ENCODE measurements at places on chromosomes 3 and 15.

DNA sequence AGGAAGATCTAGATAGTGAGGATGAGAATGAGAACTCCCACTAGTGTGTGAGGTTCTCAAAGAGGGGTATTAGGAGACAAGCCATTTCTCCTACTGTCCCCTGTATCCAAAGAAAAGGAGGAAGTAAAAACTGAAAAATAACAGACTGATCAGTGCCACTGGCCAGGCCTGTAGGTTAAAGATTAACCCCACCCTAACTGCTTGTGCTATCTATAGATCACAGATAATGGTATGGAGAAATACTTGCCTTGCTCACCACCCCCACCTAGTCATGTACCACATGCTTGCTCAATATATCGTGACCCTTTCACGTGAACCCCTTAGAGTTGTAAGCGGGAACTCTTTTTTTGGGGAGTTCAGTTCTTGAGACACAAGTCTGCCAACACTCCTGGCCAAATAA lies 519.7 kb upstream of the FRG2C start:
- no peak for DNase-seq

DNA sequence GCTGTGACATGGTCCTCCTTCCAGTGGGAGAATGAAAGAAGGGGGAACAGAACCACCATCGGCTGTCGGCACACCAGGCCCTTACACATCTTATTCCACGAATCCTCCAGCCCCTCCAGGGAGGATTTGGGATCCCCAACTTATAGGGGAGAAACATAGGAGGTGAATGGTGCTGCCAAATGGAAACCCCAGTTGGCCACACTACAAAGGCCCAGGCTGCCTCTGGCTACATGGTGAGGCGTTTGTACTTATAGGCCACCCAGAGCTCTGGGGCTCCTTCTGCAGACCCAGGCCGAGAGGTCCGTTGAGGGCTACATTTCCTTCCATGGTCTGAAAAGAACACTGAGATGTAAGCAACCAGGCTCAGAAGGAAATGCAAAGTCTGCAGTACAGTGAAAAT lies 12.0 kb downstream of the AMOTL2 start:
- DNase-seq = no peak

- DNase-seq = no peak
Observed at GRCh38 chr3:20637729-20638128, 451.7 kb upstream of the SGO1 start.

DNA sequence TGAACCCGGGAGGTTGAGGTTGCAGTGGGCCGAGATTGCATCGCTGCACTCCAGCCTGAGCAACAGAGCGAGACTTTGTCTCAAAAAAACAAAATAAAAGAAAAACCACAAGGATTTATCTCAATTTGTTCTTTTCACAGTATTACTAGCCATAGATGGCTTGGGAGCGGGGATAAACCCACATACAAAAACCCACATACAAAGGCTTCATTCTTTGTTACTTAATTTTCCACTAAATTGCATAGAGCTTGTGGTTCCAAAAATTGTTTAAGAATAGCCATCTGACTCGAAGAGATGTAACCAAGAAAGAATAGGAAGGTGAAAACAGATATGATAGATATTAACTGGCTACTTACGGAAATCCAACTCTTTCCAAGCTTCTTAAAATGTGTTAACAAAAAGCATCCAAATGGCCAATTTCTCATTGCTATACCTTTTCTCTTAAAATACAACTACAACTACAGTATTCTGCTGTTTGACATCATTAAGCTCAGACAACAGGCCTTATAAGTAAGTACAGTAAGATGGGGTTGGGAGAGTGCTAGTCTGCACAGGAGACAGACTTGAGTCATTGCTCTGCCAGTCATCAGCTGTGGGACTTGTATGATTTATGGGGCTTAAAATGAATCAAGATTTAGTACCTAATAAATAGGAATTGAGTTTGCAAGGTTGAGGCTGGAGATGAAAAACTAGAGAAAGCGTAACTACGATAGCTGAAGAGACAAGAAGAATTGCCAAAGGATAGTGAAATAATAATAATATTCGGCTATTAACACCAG lies 96.6 kb upstream of the PLXND1 start:
- DNase-seq = no peak

DNA sequence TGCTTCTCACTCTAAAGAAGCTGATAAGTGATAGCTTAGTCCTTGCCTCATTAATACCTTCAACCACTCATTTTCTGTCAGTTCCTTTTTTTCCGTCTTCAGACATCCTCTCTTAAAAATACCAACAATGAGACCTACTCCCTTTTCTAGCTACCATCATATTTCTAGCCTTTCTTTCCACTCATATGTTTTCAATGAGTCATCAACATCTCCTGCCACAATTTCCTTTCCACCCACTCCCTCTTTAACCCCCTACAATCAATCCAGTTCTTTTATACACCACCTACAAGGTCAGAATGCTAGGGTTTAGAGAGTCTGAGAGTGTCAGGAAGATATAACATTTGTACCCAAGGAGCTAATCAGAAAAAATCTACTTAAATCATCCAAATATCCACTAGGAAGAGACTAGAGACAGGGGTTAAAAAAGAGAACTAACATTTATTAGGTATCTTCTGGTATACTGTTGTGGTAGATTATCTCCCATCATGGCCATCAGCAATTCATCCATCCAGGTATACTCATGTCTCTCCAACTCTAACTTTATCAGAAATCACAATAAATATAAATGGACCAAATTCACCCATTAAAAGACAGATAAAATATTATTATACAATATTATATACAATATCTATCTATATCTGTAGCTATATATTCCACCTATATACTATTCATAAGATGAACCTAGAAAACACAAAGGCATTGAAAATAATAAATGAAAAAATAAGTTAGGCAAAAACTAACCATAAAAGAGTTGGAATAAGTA lies 42.5 kb downstream of the MYLK start:
- no peak for DNase-seq

GRCh38 chr15:38202361-38202760 lies 50.3 kb upstream of the SPRED1 start:
- DNase-seq = no peak

GRCh38 chr3:87793337-87793877 lies 265.4 kb downstream of the CGGBP1 start:
- DNase-seq = no peak

DNA sequence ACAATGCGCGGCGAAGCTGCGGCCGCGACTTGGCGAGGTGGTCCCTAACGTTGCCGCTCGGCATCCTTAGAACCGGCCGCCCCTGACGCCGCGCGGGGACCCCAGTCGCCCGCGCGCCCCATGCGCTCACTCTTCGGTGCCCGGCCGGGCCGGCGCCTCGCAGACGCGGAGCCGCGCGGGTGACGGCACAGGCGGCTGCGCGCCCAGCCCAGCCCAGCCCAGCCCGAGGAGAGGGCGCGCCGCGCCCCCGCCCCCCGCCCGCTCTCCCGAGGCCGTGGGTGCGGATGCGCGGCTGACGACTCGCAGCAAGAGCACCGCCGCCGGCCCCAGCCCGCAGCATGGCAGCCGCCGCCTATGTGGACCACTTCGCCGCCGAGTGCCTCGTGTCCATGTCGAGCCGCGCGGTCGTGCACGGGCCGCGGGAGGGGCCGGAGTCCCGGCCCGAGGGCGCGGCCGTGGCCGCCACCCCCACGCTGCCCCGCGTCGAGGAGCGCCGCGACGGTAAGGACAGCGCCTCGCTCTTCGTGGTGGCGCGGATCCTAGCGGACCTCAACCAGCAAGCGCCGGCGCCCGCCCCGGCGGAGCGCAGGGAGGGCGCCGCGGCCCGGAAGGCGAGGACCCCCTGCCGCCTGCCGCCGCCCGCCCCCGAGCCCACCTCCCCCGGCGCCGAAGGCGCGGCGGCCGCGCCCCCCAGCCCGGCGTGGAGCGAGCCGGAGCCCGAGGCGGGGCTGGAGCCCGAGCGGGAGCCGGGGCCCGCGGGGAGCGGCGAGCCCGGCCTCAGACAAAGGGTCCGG lies 437 bp downstream of the KLF13 start:
- DNase-seq = peak; percentile 73

DNA sequence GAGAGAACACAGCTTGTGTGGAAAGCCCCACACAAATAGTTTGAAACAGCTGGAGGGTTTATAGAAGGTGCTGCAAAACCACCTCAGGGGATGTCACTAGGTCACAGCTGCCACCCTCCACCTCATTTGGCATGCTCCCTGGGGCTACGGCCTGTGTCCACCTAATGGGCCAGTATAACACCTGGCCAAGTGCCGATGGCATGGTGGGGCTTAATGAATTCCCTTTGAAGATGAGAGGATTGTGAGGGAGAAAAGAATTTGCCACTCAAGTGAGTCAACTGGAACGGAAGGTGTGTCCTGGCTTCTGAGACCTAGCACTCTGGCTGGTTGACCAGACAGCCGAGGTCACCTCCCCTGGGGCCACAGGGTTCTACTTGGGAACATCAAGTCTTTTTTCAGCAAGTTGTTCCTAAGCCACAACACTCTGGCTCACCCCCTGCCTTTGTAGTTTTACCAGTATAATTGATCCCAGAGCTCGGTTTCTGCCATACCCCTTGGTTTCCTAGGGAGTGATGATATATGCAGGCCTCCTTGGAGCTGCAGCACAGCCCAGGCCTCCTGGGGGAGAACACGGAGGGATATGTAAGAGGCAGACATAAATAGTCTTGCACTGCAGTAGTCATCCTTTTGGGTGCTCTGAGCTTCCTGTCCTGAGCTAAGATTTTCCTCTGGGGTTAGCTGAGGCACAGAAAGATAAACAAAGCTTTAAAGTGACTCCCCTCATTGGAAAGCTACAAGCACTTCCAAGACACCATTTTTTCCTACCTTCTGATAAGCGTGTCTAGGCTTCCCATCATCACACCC lies 178.2 kb upstream of the LPP start:
- no peak for DNase-seq

GRCh38 chr3:39138804-39139415 lies 14.5 kb downstream of the CSRNP1 start:
- DNase-seq = no peak

DNA sequence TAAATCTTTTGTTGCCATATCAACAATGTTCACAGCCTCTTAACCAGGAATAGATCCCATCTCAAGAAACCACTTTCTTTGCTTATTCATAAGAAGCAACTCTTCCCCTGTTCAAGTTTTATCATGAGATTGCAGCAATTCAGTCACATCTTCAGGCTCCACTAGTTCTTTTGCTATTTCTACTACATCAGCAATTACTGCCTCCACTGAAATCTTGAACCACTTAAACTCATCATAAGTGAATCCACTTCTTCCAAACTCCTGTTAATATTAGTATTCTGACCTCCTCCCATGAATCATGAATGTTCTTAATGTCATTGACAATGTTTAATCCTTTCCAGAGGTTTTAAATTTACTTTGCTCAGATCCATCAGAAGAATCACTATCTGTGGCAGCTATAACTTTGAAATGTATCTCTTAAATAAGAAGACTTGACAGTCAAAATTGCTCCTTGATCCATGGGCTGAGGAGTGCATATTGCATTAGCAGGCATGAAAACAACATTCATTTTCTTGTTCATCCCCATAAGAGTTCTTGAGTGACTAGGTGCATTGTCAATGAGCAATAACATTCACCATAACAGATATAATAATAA lies 205.9 kb downstream of the DTWD1 start:
- DNase-seq = no peak

DNA sequence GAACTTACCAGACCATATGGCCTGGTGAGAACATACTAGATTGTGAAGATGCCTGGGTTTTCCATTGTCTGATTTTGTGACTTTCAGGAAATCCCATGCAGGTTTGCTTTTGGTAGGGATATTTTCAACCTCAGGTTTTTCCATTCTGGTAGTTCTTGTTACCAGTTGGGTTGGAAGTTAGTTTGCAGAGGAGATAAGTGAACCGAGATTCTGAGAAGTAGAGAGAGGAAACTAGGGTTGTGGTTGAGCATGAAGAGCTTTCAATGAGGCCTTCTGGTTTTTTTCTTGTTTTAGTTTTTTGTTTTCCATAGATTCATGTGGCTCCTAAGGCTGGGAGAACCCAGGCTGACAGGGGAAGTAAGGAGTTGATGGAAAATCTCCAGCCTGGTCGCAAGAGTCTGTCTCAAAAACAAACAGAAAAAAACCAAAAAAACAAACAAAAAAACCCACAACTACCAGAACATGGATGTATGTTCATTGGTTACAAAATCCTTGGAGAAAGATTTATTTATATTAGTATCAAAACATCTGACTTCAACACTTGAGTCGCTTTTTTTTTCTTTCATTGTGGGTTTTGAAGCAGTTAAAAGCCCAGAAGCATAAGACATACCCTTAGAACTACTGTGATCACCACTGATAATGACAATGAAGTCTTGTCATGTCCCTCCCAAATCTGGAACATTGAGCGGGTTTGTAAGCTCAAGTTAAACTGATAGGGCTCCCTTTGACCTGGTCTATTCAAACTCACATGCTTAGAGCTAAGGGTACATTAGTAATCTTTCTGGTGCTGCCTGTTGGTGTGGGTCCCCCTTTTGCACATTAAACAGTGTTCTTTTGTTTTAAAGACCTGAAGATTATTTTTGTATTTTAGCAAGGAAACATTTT lies 3.2 kb downstream of the GPR171 start:
- no peak for DNase-seq

- no peak for DNase-seq
Observed at GRCh38 chr3:195073866-195074860, 196.8 kb downstream of the XXYLT1 start.

DNA sequence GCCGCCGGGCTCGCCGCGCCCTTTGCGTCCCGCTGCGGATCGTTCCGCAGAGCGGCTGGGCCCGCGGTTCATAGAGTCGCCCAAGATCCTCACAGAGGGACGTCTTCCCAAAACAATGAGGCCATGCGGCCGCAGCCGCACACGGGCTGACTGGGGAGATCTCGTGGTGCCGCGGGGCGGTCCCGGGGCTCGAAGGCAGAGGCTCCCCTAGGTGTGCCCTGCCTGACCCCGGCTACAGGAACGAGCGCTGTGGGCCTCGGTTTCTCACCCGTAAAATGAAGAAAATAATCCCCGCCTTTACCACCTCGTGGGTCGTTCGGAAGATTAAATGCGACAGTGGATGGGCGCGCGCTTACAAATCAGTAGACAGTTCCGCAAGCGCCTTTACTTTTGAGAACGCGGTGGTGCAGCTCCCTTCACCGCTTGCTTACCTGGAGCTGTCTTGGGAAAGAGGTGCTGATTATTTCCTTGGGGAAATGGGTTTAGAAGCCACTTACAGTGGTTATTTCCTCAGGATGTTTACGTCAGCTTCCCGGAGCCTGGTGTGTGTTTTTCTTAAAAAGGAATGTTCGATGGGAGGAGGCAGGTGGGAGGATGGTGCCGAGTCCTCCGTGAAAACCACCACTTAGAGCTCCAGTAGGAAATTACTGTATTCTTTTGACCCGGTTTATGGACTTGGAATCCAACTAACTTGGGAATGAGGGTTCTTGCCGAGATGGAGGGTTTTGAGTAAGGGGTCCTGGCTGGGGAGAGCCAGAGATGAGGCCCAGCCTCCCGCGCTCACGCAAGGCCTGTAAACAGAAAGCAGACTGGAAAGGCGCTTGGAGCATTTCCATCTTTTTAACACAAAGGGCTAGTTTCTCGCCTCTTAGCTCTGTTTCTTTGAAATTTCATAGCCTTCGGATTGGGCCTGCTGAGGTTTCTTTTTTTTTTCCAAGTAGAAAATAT lies 1.9 kb upstream of the MEX3B start:
- no peak for DNase-seq

- DNase-seq = no peak
Observed at GRCh38 chr3:101852983-101853840, 3.9 kb downstream of the NFKBIZ start.

- no peak for DNase-seq
Observed at GRCh38 chr15:89907289-89907688, 5.5 kb downstream of the ARPIN start.

- DNase-seq = no peak
Observed at GRCh38 chr3:187021748-187022402, 91.5 kb downstream of the ST6GAL1 start.

GRCh38 chr3:87975716-87976115 lies 83.1 kb downstream of the CGGBP1 start:
- no peak for DNase-seq
